Stimulated activated CD4-positive, alpha-beta T cell treated with anti-CD3 and anti-CD28 coated beads, Interleukin-15, amount 100 ng/mL, for 1 hour (primary cell): ENCODE measurements at places on chromosomes 1 and 21.

DNA sequence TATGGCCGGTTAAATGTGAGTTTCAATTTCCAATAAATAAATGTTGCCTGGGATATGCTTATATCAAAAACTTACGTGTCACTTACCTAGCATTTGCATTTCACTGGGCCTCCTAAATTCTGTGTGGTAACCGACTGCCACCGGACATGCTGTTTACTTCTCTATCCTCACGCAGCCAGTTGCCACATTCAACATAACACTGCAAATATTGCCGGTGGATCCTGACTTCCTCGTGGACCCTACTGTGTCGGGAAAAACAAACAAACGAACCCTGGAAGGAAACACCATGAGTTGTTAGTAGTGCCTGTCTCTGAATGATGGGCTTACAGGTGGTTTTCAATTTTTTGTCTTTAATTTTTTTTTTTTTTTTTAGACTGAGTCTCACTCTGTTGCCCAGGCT lies 54.1 kb downstream of the RIPK4 start:
- no peak for DNase-seq

- DNase-seq, result no peak
Measured at GRCh38 chr1:154773551-154773950, 96.5 kb downstream of the KCNN3 start.

DNA sequence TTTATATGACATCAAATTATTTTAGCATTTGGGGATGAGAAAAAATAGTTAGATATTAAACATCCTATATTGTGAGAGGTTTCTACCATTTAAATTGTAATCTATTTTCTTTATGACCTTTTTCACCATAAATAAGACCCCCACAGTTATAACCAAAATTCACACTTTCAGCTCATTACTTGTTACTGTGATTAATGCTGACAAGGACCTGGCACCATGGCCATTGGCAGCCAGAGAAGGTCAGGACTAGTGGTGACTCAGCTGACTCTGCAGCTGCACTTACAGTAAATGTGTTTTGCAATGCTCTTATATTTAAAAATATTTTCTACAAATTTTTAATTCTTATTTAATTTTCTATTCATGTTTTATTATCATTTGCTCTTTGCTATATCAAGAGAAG lies 133.3 kb upstream of the C1orf105 start:
- no peak for DNase-seq

DNA sequence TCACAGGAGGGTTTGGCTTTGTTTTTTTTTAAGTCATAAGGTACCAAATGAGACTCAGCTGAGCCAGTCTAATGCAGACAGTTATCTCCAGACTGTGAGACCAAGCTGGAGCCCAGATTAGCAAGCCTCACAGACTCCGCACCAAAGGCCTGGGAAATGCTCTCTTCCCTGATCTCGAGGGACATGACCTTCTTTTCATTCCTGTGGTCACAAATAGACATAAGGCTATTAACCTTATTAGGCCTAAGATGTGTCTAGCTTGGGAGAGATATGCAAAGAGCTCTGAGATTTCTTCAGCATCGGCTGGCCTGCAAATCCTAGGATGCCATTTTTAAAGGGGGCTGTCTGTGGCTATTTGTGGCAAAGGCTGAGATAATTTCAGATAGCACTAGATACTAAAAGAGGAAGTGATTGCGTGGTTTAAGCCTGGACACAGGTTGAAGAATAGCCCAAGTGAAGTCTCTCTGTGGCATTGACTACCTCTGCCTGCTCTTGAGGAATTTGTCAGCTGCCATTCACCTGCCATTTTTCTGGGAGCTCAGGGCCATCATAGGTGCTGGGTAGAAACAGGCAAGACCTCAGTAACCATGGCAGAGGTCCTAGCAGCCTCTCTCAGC lies 301.3 kb downstream of the SIPA1L2 start:
- no peak for DNase-seq

GRCh38 chr21:30935121-30935888 lies 53.9 kb upstream of the KRTAP11-1 start:
- no peak for DNase-seq

DNA sequence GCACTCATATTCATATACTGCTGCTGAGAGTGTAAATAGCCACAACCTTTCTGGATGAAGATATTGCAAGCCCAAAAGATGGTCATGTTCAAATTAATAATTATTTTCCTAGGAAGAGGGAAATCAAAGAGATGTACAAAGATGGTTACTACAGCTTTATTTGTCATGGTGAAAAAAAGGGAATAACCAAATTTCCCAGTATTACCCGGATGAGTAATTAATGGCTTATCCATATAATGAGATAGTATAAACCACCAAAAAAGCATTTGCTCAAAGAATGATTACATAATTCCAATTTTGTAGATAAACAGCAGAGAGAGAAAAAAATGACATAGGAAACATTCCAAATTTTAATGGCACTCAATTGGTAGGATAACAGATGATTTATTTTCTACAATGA lies 165.6 kb downstream of the C1orf21 start:
- no peak for DNase-seq

GRCh38 chr1:44489481-44489880 lies 84.4 kb downstream of the RNF220 start:
- no peak for DNase-seq

DNA sequence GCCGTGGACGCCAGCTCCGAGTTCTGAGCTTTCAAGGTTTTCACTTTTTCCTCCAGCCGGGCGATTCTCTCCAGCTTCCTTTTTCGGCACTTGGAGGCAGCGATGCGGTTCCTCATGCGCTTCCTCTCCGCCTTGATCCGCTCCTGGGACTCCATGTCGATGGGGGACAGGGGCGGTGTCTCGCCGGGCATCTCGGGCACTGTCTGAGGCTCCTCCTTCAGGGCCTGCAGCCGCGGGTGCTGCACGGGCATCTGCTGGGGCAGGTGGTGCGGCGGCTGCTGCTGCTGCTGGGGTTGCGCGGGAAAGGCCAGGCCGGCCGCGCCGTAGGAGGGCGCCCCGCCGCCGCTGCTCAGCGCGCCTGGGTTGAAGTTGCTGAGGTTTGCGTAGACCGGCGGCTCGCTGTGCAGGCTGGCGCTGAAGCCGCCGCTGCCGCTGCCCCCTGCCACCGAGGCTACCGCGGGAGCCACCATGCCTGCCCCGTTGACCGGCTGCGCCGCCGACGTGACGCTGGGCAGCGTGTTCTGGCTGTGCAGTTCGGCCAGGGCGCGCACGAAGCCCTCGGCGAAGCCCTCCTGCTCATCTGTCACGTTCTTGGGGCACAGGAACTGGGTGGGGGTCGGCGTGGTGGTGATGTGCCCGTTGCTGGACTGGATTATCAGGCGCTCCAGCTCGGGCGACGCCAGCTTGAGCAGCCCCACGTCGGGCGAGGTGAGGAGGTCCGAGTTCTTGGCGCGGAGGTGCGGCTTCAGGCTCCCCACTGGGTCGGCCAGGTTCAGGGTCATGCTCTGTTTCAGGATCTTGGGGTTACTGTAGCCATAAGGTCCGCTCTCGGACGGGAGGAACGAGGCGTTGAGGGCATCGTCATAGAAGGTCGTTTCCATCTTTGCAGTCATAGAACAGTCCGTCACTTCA lies 1.4 kb downstream of the JUN start:
- DNase-seq, result peak; percentile 28

GRCh38 chr1:157154940-157155514 lies 16.8 kb upstream of the ETV3 start:
- DNase-seq, result no peak

- DNase-seq, result no peak
Measured at GRCh38 chr1:6803357-6803756, 18.1 kb downstream of the CAMTA1 start.

DNA sequence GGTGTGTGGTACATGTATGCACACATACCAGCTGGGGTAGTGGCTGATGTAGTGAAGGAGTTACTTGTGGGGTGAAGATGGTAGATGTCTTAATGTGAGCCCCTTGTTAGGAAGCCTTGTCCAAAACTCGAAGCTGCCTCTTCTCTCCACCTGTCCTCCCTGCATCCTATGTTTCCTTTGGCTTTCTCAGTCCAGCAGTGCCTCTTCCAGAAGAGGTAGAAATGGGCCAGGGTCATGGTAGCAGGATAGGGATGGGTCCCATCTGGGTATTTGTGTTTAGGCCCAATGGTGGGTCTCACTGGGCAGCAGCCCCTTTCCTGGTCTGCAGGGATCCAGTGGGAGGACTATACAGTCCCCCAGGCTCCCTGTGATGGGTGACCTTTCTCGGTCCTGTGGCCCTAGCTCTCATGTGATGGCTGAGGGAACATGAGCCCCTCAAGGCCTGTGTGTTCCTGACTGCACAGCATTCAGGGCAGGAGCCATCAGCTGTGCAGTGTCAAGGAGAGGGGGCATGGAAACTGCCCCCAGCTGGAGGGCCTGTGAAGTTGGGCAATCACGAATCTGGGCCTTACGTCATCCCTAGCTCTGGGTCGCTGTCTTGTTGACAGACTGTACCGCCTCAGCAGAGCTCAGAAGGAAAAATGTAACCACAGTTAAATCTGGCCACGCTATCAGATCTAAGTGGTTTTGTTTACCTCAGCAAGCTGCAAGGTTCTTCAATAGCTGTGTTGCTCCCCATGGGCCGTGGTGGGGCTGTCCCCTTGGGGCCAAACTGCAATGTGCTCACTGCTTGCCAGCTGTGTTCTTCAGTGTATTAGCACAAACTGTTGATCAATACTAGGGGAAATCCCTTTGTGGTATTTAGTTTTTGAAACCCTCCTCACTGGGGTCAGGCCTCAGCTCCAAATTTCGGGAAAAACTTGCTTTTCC lies 82.7 kb downstream of the NOS1AP start:
- DNase-seq, result no peak

DNA sequence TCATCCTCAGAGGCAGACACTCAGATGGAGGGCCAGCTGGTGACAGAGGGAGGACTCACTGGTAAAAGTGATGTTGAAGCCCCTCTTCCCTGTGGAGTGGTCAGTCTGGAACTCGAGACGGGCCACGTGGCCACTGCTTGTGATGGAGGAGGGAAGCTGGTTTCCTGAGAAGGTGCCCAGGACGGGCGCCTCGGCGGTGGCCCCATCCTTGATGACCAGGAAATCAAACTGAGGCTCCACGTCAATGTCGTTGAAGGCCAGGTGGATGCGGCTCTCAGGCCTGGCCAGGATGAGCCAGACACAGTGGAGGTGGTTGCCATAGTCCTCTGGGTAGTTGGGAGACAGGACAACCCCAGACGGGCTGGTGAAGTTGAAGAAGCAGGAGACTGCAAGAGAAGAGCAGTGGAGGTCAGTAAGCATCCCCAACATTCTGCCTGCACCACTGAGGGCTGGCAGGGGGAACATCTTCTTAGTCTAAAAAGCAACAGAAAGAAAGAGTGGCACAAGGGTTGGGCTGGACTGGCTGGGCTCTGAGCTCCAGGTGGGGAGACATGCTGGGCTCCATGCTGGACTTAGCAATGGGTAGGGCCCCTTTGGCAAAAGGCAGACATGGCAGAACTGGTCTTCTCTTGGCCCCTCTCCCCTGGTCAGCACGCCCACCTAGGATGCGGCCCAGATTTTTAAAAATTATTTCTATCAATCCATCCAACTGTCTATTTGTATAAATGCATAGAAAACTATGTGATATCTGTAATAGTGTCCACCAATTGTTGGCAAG lies 120.5 kb upstream of the HMGB4 start:
- DNase-seq, result no peak

GRCh38 chr1:4126731-4127591 lies 226.9 kb upstream of the C1orf174 start:
- DNase-seq, result no peak

DNA sequence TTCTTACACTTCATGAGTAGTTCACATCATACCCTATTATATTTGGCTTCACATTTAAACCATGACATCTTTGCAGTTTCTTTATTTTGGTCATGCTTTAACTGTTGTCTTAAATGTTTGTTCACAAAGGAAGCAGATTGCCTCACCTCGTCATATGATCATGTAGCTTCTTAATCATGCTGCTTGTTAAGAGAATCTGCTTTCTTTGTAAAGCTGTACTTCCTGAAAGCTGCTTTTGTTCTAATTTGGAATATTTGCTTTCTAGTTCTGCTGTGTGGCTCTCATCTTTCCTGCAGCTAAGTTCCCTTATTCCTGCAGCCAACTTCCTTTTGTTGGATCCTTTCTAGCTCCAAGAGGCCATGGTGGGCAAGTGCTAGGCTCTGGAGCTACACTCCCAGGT lies 62.9 kb upstream of the SIM2 start:
- DNase-seq, result no peak

DNA sequence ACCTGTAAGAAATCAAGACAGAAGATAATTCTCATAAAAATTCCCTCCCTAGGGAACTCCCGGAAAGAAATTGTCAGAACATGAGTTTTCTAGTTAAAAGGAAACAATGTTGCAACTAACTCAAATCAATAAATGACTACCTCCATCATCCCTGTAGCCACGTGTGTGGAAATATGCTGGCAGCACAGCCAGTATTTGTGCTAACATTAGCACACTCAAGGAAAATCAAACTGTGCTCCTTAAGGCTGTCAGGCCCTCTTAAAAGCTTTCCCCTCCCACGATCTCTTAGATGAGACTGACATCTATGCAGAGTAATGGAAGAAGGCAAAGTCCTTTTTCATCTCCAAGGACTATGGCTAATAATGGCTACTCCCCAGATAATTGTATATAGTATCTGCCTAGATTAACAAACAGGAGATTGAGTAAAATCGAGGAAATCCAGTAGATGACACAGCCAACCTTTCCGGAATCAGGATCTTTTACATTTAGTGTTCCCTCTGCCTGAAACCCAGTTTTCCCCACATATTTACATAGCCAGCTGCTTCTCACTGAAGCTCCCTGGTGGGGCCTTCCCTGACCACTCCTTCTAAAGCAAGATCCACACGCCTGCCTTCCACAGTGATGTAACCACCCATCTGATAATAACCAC lies 50.9 kb upstream of the NR5A2 start:
- no peak for DNase-seq

DNA sequence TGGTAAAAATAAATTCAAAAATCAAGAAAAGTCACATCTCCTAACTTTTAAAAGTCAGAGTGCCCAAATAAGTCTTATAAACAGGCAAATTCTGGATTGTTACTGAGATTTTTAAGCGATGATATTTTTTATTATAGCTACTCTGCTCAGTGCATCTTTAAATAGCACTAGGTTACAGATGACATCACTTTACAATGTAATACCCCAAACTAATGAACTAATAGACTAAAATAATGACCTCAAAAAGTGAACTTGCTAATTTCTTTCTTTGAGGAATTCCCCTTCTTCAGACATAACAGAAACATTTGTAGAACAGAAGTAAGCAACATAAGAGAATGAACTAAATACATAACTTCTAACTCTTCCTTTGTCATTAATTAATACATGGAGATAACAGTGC lies 33.0 kb upstream of the ACTA1 start:
- DNase-seq, result no peak

GRCh38 chr1:19091196-19091953 lies 118.7 kb downstream of the UBR4 start:
- DNase-seq, result no peak

- DNase-seq, result no peak
Measured at GRCh38 chr1:15191267-15191666, 37.7 kb downstream of the TMEM51 start.

- DNase-seq, result no peak
Measured at GRCh38 chr21:34372321-34372720, 3.0 kb upstream of the SMIM11 start.

- no peak for DNase-seq
Measured at GRCh38 chr1:2431518-2431917, 19.2 kb upstream of the PEX10 start.

- no peak for DNase-seq
Measured at GRCh38 chr1:14578156-14578555, 20.3 kb upstream of the KAZN start.

- no peak for DNase-seq
Measured at GRCh38 chr1:92343061-92343460, 44.2 kb downstream of the RPAP2 start.
